ENCODE measurements at places on chromosomes 13 and 19. TPM values are rescaled to one million over a fixed set of nuclear protein-coding genes. Genes with fewer than 3 reads are reported as not detected.

GRCh38 chr19:3375221-3376090 is 9.1 kb downstream of the NFIC start:
- peak; percentile 95 for DNase-seq

DNA sequence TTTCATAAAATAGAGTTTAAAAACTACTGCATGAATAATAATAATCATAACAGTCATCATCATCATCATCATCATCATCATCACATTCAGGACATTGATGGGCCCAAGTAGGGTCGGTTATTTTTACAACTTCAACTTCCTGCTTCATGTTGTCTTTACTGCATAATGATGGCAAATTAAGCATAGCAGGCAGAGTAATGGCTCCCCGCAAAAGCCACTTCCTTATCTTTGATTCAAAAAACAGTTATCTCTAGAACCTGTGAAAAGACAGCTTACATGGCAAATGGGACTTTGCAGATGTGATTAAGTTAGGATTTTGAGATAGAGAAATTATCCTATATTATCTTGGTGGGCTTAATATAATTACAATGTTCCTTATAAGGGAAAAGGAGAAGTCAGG is 792.9 kb downstream of the LIG4 start:
- DNase-seq, result no peak

GRCh38 chr13:49740870-49741269 is 49.6 kb upstream of the EBPL start:
- DNase-seq, result no peak

GRCh38 chr19:368630-369024 is 24.0 kb upstream of the MIER2 start:
- DNase-seq, result no peak

DNA sequence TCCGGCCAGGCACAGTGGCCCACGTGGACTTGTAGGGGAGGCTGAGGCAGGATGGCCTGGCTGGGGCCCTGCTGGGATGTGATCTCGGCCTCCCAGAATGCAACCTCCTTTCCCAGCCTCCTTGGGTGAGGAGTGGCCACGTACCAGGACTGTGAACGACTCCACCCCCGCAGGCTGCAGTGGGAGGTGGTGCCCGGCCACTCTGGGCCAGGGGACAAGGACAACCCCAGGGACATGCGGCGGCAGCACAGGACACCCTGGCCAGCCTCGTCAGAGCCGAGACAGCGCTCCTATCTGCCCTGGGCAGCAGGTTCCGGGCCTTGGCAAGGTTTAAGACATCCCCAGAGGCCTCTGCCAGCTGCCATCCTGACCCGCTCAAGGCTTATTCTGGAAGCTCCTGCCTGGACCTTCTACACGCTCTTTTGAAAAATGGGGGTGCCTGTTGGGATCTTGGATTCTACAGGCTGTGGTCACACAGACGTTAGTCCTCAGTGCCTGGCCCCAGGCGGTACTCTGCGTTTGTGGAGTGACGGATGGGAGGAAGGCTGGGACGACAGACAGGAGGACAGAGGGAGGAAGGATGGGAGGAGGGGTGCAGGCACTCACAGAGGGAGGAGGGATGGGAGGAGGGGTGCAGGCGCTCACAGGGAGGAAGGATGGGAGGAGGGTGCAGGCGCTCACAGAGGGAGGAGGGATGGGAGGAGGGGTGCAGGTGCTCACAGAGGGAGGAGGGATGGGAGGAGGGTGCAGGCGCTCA is 19.9 kb upstream of the CACTIN start:
- DNase-seq, result no peak

- DNase-seq, result no peak
These were observed 252.6 kb upstream of the TSHZ3 start for GRCh38 chr19:31601855-31602254.

DNA sequence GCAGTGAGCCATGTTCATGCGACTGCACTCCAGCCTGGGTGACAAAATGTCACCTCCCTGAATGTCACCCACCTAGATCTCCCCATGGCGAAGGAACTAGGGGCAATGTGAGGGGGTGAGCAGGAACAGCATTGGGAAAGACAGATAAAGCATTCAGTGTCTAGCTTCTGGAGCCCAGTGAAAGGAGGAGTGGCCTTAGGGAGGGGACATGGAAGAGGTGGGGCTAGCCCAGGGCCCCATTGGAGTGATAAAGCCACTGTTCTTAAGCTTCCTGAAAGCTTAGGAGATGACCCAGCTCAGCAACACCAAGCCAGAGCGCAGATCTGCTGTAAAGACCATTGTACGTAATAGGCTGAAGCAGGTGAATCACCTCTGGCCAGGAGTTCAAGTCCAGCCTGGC is 13.0 kb upstream of the KCNN1 start:
- DNase-seq, result no peak

GRCh38 chr13:44305917-44306370 is 67.7 kb upstream of the SERP2 start:
- no peak for DNase-seq

- no peak for DNase-seq
These were observed 150.4 kb downstream of the POSTN start for GRCh38 chr13:37448153-37448552.

- no peak for DNase-seq
These were observed 9.5 kb downstream of the FCGBP start for GRCh38 chr19:39924952-39925351.

The TNNI3 gene
- total RNA-seq, result 1,912 TPM

Data from heart left ventricle (tissue), 16 donors.